Hippocampal formation (tissue), 2 donors: ENCODE measurements at places on chromosomes 4 and X.

DNA sequence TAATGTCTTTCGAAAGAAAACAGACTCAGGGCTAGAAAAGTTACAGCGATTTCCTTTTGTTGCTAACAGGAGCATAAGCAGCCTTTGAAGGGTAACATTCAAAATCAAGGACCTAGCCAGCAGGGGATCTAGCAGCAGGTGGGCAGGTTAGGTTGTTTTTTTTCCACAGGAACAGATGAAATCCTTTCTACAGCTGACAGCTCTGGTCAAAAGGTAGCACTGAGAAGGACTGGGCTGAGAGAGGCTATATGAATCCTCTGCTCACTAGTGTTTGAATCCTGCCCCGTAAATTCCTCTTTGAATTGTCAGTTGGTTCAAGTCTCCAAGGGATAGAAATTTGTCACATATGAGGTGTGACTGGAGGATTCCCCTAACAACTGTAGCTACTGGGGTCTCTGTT, 188.2 kb downstream of the SH2D1A start:
- no peak for DNase-seq

GRCh38 chr4:113513382-113513781, 248.2 kb downstream of the CAMK2D start:
- no peak for DNase-seq

GRCh38 chr4:108361446-108361820, 192.7 kb upstream of the LEF1 start:
- no peak for DNase-seq

DNA sequence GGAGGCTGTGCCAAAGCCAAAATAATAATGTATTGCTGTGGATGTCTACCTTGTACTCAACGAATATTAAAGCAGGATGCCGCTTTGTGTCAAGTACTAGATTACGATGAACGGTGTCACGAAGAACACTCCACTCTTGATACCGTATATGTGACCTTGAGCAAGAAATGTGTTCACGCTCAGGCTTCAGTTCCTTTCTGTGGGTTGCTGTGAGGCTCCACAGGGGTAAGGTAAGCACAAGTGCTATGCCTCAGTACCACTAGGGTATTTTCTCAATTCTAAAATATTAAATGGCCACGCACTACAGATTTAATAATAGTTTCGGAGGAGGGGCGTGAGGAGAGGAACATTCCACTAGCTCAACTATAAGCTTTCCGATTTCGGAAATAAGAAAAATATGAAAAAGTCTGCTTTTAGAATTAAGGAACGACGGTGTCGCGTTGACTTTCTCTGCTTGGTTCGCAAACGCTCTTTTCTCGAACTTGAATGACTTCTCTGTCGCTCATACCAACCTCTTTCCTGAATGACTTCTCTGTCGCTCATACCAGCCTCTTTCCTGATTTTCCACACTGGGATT, 607 bp upstream of the SCOC start:
- DNase-seq = no peak

GRCh38 chr4:5142726-5143125, 91.4 kb downstream of the STK32B start:
- no peak for DNase-seq

DNA sequence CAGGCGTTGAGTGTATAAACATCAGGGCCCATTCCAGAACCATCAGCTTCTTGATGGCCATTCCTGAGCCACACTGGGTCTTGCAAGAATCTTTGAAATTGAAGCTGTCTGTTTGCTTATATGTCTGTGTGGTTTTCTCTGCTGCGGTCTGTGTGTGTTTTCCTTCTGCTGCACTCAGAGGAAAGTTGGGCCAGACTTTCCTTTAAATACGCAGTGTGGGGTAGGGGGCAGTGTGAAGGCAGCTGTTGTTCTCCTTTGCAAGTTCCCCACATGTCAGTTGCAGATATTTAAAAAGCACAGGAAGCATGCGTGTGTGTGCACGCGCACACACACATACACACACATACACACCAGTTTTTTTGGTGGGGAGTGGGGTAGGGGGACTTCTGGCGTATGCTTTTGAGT, 32.1 kb downstream of the CCKAR start:
- no peak for DNase-seq

DNA sequence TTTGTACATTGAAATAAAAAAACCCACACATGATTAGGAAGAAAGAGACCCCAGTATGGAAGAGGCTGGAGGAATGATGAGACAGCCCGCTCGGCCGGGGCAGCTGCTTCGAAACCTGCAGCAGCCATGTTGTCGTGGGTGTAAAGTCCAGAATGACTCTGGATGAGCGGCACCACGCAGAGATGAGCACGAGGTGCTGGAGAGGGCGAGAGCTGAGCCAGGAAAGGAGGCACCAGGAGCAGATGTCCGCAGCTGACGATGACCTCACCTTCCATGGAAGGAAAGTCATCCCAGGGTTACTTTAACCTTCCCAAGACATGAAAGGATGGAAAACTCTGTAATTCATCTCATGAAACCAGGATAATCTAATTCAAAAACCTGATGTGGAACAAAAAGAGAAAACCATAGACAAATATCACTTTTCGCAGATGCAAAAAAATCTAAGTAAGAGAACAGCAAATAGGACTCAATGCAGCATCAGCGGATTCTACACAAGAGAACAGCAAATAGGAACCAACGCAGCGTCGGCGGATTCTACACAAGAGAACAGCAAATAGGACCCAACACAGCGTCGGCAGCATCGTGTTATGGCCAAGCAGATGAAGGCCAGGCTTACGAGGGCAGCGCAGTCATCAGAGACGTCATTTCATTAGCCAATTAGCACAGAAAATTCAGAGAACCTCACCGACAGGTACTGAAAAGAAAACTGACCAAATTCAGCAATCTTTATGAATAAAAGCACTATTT, 25.9 kb upstream of the SPON2 start:
- DNase-seq = no peak

GRCh38 chr4:41620594-41621256, 82.8 kb downstream of the LIMCH1 start:
- DNase-seq = no peak

DNA sequence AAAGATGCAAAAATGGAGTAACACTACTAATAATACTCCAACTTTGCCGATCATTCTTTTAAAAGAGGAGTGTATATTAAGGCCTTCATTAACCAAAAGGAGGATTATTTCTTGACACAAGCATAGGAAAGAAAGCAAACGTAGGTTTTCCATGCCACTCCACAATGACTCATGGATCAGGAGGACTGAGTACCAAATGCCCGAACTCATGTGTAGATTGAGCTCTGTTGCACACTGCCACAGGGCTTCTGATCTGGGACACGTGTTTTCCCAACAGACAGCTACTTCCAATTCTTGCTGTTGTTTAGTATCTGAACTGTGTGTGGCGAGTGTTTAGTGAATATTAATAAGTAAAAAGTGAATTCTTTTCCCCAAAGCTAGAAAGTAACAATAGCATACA, 131.2 kb downstream of the LDB2 start:
- DNase-seq = no peak

DNA sequence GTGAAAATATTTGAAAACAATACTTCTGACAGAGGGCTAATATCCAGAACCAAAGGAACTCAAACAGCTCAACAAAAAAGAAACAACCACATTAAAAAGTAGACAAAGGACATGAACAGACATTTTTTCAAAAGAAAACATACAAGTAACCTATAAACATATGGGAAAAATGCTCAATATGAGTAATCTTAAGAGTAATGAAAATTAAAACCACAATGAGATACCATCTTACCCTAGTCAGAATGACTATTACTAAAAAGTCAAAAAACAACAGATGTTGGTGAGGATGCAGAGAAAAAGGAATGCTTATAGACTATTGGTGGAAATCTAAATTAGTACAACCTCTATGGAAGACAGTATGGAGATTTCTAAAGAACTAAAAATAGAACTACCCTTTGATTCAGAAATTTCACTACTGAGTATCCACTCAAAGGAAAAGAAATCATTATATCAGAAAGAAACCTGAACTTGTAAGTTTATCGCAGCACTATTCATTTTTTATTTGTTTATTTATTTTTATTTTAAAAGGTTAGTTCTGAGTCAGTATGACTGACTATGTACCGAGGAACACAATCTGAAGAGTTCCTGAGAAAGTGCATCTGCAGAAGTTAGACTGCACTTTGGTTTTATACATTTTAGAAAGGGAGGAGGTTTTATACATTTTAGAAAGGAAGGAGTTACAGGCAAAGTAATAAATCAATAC, 231.3 kb downstream of the INPP4B start:
- DNase-seq = no peak

DNA sequence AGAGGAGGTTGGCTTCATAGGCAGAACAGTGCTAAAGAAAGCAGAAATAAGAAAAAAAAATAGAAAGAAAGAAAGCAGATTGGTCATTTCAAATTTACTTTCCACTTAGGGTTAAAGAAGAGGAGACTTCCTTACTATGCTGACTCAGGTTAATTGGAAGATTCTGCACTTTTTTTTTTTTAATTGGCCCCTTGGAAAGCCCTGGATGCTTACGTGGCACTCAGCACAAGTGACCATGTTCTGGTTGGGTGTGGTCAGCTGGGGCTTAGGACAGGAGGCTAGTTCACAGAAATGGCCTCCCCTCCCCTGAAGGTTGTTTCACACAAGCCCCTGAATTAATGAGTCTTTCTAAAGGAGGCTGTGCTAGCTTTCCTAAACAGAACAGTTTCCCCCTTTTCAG, 14.5 kb downstream of the MAGEA9B start:
- no peak for DNase-seq

- DNase-seq = no peak
These were observed 23.8 kb upstream of the CCNQ start for GRCh38 chrX:153622661-153623309.

- DNase-seq = no peak
These were observed 141.1 kb downstream of the AFF1 start for GRCh38 chr4:87075876-87076275.

DNA sequence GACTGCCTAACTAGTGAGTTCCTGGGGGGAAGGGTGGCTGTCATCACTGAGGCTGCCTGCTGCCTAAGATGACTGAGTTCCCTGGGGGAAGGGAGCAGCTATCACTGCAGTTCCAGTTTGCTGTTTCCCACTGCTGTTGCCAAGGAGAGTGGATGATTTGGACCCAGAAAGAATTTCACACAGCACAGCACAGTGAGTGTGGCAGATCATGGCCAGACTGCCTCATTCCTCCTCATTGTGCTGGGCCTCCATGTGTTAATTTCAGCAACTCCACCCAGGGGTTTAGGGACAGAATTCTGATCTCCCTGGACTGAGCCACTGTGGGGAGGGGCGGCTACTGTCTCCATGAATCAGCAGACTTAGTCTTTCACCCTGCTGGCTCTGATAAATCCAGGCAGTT, 125.0 kb downstream of the TEX13C start:
- no peak for DNase-seq

- no peak for DNase-seq
These were observed 614.8 kb upstream of the FAM241A start for GRCh38 chr4:111530446-111530845.

DNA sequence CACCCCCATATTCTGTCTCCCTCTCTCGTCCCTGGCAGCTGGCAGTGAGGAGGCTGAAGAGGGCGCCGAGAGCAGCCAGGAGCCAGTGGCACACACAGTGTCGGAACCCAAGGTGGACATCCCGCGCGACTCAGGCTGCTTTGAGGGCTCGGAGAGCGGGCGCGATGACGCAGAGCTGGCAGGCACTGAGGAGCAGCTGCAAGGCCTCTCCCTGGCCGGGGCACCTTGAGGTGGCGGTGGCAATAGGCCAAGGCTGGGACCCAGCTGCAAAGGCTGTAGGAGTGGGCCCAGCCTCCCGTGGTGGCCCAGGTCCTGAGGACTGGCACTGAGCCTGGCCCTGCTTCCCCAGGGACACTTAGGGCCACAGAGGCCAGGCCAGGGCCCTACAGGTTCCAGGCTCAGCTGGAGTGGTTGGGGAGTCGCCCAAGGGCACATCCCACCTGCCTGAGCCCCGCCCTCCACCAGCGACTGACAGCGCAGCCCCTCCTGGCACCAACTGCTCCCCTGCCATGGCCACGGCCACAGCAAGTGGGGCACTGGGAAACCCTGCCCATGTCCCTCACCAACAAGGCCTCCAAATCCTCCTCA, 13.9 kb downstream of the SASH3 start:
- DNase-seq = no peak

- no peak for DNase-seq
These were observed 92.1 kb upstream of the ZCCHC13 start for GRCh38 chrX:74211911-74212310.

GRCh38 chr4:151169223-151169622, 69.8 kb downstream of the RPS3A start:
- DNase-seq = peak; percentile 69

GRCh38 chr4:62709618-62710252, 1509.6 kb downstream of the ADGRL3 start:
- DNase-seq = peak; percentile 74

- DNase-seq = peak; percentile 32
These were observed 88.2 kb upstream of the USP9X start for GRCh38 chrX:40996886-40997530.

DNA sequence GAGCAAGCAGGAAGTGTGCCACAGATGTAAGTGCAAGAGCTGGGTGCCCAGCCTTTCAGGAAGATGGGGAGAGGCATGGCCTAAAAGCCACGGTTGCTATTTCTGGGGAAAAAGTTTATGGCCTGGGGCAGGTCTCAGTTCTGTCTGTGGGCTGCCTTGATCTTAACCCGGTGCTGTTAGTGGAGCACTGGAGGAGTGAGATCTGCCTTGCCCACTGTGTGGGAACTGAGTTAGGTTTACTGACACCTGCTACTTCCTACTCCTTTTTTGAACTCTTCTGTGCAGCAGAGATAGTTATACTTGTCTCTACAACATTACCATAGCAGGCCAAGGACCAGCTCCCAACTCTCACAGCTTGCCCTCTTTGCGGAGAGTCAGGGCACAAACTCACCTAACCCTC, 76.5 kb downstream of the ITM2A start:
- DNase-seq = no peak

- no peak for DNase-seq
These were observed 186.7 kb upstream of the FAT1 start for GRCh38 chr4:186910385-186910784.

GRCh38 chrX:129618997-129619396, 35.8 kb downstream of the APLN start:
- DNase-seq = no peak

GRCh38 chr4:84901173-84901572, 65.3 kb downstream of the WDFY3 start:
- no peak for DNase-seq

GRCh38 chr4:140637836-140638235, 69.1 kb upstream of the UCP1 start:
- DNase-seq = no peak
